ENCODE measurements at places on chromosomes 12 and 14. TPM values are rescaled to one million over a fixed set of nuclear protein-coding genes. Genes with fewer than 3 reads are reported as not detected.

GRCh38 chr14:79094951-79095350, 924.8 kb downstream of the NRXN3 start:
- H3K4me3 ChIP-seq: no peak overlapping the region
- no peaks in the 10 kb centered on the region for H3K4me1 ChIP-seq
- no peak for DNase-seq
- no peaks in the 10 kb centered on the region for H3K36me3 ChIP-seq
- H3K27ac ChIP-seq: no peak overlapping the region

GRCh38 chr12:131852551-131853299, 24.5 kb downstream of the MMP17 start:
- H3K4me3 ChIP-seq: no peak overlapping the region
- no peaks in the 10 kb centered on the region for H3K36me3 ChIP-seq
- peaks cover 6% of the 10 kb centered on the region for H3K4me1 ChIP-seq
- peaks cover 12% of the 10 kb centered on the region for H3K27me3 ChIP-seq
- H3K27ac ChIP-seq: no peak overlapping the region
- DNase-seq: peak; percentile 26

The AKAP3 gene
- total RNA-seq: 0.56 TPM

DNA sequence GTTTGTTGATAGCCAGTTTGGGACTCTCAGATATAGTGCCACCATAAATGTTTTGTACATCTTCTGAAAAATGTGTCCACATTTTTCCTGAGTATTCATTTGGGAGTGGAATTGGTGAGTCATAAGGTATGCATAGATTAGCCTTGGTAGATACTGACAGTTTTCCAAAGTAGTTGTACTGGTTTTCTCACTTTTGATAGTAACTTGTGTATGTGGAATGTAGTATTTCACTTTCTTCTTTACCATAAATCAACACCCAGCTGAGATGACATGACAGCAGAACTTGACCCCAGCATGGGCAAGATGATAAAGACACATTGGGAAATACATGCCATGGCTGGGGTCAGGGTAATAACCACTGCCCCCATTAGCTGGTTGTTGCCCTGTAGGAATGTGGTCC, 5.4 kb downstream of the FBXW8 start:
- H3K36me3 ChIP-seq: peaks cover 2% of the 10 kb centered on the region
- H3K27me3 ChIP-seq: no peaks in the 10 kb centered on the region
- DNase-seq: peak; percentile 60
- H3K4me1 ChIP-seq: peaks cover 7% of the 10 kb centered on the region
- no peak overlapping the region for H3K4me3 ChIP-seq

DNA sequence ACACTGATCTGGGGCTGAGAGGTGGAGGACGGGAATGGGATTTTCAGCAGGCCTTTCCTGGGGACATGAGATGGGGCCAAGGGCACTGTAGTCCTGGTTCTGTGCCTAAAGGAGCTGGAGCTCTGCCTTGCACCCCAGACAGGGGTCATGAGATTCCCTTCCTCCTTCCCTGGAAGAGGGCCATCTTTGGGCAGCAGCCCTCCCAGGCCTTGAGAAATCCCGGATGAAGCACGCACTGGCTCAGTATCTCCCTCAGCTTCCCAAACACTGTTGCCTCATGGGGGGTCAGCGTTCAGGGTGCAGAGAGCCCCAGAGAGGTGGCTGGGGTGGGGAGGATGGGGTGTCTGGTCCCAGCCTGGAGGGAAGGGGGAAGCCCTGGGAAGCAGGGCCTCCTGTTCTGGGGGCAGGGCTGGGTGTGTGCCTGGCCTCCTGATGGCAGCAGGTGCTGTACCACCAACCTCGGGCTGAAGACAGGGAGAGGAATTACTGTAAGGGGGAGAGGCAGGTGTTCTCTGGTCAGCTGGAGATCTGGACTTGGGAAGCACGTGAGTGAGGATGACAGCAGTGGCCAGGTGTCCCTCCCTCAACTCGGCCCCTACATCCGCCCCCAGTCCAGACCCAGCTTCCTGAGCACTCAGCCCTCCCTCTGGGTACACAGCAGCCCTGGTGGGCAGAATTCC, 8.4 kb upstream of the NR4A1 start:
- no peak overlapping the region for H3K4me3 ChIP-seq
- H3K36me3 ChIP-seq: peaks cover 3% of the 10 kb centered on the region
- DNase-seq: no peak
- no peak overlapping the region for H3K27ac ChIP-seq
- H3K27me3 ChIP-seq: no peaks in the 10 kb centered on the region

- H3K36me3 ChIP-seq: no peaks in the 10 kb centered on the region
- DNase-seq: no peak
- no peak overlapping the region for H3K27ac ChIP-seq
- H3K27me3 ChIP-seq: peaks cover 57% of the 10 kb centered on the region
- no peak overlapping the region for H3K4me3 ChIP-seq
These were observed 3.6 kb upstream of the HRK start for GRCh38 chr12:116884871-116885270.

DNA sequence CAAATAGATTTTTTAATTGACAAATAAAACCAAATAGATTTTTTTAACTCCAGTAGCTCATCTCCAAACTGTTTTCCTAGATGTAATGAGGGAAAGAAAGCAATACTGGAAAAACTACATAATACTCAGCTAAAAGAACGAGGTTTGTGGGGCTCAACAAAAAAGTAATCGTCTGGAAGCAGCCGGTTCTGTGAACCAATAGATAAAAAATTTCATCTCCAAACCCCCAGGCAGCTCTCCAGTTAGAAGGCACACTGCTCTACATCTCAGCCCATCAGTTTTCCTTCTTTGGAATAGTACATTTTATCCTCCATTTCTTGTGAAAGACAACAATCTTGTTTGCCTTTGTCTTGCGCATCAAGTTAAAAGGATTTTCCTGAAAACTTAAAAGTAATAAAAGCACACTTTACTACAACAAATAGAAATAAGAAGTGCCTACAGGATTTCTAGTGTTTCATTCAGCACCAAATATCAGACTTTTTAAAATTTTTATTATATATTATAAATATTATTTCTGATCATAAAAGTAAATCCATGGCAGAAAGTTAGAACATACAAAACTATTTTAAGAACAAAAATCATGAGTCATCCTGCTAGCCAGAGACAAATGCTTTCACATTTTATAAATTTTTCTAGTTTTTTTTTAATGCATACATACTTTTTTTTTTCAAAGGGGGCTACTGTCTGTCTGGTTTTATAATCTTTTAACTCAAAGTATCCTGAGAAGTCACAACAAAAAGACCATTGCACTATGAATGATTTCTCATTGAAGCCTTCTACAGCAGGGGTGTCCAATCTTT, 67.7 kb downstream of the EPS8 start:
- H3K4me1 ChIP-seq: peaks cover 15% of the 10 kb centered on the region
- peak; percentile 46 for DNase-seq
- H3K36me3 ChIP-seq: no peaks in the 10 kb centered on the region
- no peaks in the 10 kb centered on the region for H3K27me3 ChIP-seq
- no peak overlapping the region for H3K4me3 ChIP-seq
- no peak overlapping the region for H3K27ac ChIP-seq

DNA sequence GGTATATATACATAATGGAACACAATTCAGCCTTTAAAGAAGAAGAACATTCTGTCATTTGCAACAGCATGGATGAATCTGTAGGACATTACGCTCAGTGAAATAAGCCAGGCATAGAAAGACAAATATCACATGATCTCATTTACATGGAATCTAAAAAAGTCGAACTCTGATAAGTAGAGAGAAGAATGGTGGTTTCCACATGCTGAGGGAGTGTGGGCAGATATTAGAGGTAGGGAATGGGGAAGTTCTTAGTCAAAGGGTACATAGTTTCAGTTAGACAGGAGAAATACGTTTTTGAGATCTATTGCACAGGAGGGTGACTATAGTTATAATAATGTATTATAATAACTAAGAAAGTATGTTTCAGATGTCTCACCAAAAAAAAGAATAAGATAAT, 71.4 kb downstream of the ADAMTS20 start:
- DNase-seq: peak; percentile 0
- H3K4me1 ChIP-seq: no peaks in the 10 kb centered on the region
- no peaks in the 10 kb centered on the region for H3K36me3 ChIP-seq
- H3K4me3 ChIP-seq: no peak overlapping the region
- H3K27me3 ChIP-seq: no peaks in the 10 kb centered on the region

- no peak overlapping the region for H3K4me3 ChIP-seq
- H3K27ac ChIP-seq: no peak overlapping the region
- no peak for DNase-seq
- no peaks in the 10 kb centered on the region for H3K27me3 ChIP-seq
- H3K4me1 ChIP-seq: no peaks in the 10 kb centered on the region
These were observed 7.5 kb downstream of the EIF5 start for GRCh38 chr14:103341250-103342129.

The ASIC1 gene
- 1.6 TPM for total RNA-seq

The HAL gene
- total RNA-seq: 0.56 TPM

DNA sequence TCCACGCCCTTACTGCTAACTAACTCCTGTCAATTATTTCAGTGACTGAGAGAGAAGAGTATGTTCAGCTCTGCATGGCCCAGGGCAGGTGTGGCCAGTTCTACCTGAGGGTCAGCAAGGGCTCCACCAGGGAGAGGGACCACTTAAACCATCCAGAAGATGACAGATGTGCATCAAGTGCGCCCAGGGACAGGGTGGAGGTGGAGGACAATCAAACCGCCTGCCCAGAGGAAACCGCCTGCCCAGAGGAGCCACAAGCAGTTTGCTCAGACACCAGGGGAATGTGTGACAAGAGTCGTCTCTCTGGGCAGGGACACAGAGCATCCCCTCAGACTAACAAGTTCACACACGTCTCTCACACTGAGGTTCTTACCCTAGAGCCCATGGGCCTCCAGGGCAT, 14.5 kb downstream of the DPF3 start:
- no peaks in the 10 kb centered on the region for H3K27me3 ChIP-seq
- no peak overlapping the region for H3K27ac ChIP-seq
- no peak for DNase-seq
- no peak overlapping the region for H3K4me3 ChIP-seq
- H3K4me1 ChIP-seq: peaks cover 6% of the 10 kb centered on the region
- peaks cover 6% of the 10 kb centered on the region for H3K36me3 ChIP-seq

- peak overlapping the region; percentile 82 for H3K4me3 ChIP-seq
- peak overlapping the region; percentile 86 for H3K27ac ChIP-seq
- peaks cover 6% of the 10 kb centered on the region for H3K4me1 ChIP-seq
- peak; percentile 53 for DNase-seq
- no peaks in the 10 kb centered on the region for H3K27me3 ChIP-seq
- H3K36me3 ChIP-seq: no peaks in the 10 kb centered on the region
These were observed 1.1 kb downstream of the RHNO1 start for GRCh38 chr12:2877953-2878732.

The ACSS3 gene
- 1.4 TPM for total RNA-seq

DNA sequence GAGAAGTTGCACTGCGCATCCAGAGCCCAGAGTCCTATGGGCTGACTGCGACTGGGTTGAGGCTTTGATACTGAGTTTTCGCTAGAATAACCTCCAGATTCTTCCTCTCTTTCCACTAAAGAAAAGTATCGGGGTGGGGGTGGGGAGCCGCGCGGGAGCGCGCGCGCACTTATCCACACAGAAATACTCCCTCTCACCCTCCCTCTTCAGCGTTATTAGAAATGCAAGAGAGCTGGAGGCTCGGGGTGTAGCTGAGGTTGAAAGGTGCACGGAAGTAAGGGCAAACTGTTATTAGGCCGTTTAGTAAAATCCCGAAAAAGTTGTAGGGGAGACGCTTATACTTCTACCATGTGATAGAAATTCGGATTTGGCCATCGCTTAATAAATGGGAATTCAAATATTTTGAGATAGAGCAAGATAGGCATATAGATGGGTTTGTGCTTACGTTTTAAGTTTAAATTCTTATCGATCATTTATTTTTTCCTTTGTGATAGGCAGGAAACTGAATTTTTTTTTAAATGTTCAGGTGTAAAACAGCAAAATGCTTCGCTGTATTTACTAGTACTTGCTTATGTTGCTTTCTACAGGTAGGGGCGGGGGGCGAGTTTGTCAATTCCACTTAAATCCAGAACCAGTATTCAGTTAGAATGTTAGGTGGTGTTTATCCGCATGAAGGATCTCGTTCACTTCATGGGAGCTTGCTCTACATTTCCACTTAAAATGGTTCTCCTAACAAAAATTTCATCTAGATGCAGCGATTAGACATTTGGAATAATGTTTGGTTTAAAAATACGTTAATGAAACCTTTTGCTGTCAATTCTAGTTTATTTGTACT, 1.1 kb downstream of the ARHGAP5 start:
- peak overlapping the region; percentile 78 for H3K4me3 ChIP-seq
- H3K4me1 ChIP-seq: peaks cover 2% of the 10 kb centered on the region
- H3K36me3 ChIP-seq: no peaks in the 10 kb centered on the region
- H3K27ac ChIP-seq: peak overlapping the region; percentile 89
- no peaks in the 10 kb centered on the region for H3K27me3 ChIP-seq
- peak; percentile 24 for DNase-seq

The GALNT4 gene
- 9.0 TPM for total RNA-seq

The TCL1A gene
- not detected for total RNA-seq

DNA sequence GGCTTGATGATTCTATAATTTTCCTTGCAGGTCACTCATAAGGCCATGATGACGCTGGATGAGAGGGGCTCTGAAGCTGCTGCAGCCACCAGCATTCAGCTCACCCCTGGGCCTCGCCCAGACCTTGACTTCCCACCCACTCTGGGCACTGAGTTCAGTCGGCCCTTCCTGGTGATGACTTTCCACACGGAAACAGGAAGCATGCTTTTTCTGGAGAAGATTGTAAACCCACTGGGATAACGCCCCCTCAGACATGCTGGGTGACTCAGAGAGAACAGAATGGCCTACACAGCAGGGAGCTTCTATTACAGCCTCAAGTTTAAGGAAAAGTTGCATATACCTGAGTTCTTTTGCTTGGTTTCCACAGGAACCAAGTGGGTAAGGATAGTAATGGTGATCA, 34.3 kb downstream of the SERPINA3 start:
- no peaks in the 10 kb centered on the region for H3K36me3 ChIP-seq
- no peaks in the 10 kb centered on the region for H3K4me1 ChIP-seq
- H3K4me3 ChIP-seq: no peak overlapping the region
- DNase-seq: peak; percentile 65
- no peak overlapping the region for H3K27ac ChIP-seq
- no peaks in the 10 kb centered on the region for H3K27me3 ChIP-seq

DNA sequence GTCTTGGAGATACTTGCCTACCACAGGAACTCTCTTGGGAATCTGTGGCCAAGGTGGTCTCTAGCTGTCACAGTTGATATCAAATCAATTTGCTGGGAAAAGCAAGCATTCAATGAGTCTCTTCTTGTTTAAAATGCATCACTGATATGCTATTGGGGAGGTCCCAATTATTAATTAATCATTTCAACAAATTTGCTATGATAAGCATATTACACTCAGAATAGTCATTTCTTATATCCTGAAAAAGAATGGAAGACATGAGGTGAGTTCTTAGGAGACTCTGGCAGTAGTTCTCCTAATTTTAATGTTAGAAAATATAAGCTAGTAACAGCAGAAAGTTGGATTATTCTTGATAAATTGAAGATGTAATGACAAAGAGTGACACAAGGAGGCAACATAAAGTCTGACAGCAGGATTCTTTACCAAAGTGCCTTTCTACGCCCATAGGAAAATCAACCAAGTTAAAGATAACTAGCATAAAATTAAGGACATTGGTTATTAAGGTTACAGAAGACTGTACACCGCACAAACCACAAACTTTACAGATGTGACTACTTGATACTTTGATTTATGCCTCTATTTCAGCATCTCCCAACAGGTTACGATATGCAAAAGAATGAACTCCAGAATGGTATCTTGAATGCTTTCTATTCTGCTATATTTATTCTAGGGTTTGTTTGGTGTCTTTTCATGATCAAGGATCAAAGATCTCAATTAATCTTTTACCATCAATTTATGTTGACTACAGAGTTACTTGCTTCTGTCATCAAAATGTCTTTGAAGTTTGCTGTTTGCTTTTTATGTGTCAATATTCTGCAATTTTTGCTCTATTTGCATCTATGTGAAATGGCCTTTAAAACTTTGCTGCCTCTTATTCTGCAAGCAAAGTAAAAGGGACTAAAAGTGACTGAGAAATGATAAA, 349.6 kb upstream of the CLEC14A start:
- no peaks in the 10 kb centered on the region for H3K4me1 ChIP-seq
- no peak for DNase-seq
- H3K27ac ChIP-seq: no peak overlapping the region
- H3K4me3 ChIP-seq: no peak overlapping the region
- no peaks in the 10 kb centered on the region for H3K36me3 ChIP-seq
- H3K27me3 ChIP-seq: no peaks in the 10 kb centered on the region

Data from IMR-90 (cell line).